ENCODE measurements at places on chromosomes 4 and X.
A peak's percentile ranks its signal among the peaks of the same experiment; 100 is the strongest.

- no peak for DNase-seq
These were observed 38.6 kb downstream of the ALG13 start for GRCh38 chrX:111719426-111720210.

DNA sequence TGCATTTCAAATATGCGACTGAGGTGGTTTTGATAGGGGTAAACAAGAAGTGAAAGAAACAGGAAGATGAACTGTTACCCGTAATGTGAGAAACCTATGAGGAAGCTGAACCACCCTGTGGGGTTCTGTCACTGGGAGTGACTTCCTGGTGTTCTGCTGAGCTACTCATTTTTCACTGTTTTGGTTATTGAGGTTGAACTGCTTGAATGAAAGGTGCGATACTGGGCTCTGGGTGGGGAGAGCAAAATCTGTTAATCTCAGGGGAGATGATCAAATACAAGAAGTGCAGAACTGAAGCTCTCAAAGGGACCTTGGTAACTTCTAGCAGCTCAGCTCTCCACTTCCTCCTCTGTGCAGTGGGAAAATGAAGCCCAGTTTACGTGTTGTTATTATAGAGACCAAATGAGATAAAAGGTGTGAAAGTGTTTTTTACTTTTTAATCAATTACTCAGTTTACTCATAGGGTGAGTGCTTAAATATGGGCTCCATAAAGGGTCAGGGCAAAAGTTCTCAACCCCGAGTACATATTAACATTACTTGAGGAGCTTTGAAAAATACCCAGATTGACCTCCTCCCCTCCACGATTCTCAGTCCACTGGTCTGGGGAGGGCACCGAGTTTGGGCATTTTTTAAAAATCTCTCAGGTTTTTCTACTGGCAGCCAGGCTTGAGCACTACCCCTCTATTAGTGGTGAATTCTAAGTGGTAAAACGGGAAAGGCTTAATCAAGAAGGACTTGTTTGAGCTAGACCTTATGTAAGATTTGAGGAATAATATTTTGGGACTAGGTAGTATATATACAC lies 66.7 kb downstream of the COQ2 start:
- no peak for DNase-seq

- DNase-seq: no peak
These were observed 39.3 kb downstream of the AFM start for GRCh38 chr4:73520821-73521220.

DNA sequence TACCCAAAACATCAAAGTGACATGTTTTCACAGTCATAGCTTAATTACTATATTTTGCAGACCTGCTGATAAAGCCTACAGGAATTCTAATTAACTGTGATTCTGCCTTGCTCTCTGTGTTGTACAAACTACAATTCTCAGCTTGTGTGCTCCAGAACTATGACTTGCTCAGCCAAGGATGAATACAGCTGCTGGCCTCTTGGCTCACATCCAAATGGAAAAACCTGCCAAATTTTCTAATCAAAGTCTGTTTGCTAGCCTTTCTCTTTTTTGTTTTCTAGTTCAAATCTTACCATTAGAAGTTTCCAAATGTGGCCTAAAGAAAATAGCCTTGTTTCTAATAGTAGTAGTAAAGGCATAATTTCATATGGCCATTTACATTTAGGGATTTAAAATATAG lies 1176.8 kb downstream of the FAM133A start:
- DNase-seq: peak; percentile 56

DNA sequence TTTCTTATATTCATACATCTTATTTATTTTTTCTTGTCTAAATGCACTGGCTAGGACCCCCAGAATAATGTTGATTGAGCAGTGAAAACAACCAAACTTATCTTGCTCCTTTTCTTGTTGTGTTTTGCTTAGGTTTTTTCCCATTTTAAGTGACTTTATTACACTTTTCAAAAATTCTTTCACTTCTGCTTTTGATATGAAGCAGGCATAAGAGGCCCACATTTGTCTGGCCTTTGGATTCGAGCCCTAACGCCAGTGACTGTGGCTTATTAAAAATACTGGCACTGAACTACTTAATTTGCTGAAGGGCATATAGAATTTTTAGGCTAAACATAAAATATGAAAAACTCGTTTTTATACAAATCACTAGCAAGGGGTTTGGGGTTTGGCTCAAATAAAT lies 197.0 kb downstream of the ASB9 start:
- DNase-seq: no peak

GRCh38 chr4:16360694-16361262 lies 134.5 kb upstream of the TAPT1 start:
- DNase-seq: no peak

Measured in NCI-H1105 (cell line).